ENCODE measurements at places on chromosomes 6 and 20.

DNA sequence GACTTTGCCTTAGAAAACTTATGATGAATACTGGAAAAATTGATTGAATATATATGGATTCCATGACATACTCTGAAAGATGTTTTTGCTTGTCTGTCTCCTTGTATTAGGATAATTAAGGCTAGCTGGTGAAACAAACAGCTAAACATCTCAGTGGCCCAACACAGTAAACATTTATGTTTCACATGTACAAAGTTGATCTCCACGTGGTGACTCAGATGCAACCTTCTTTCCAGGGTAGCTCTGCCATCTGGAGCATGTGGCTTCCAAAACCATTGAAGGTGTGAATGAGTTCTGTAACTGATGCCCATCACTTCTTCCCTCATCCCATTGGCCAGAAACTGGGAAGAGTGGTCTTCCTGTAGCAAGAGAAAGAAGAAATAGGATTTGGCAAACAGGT, 196.3 kb downstream of the TSHZ2 start:
- no peak for DNase-seq

DNA sequence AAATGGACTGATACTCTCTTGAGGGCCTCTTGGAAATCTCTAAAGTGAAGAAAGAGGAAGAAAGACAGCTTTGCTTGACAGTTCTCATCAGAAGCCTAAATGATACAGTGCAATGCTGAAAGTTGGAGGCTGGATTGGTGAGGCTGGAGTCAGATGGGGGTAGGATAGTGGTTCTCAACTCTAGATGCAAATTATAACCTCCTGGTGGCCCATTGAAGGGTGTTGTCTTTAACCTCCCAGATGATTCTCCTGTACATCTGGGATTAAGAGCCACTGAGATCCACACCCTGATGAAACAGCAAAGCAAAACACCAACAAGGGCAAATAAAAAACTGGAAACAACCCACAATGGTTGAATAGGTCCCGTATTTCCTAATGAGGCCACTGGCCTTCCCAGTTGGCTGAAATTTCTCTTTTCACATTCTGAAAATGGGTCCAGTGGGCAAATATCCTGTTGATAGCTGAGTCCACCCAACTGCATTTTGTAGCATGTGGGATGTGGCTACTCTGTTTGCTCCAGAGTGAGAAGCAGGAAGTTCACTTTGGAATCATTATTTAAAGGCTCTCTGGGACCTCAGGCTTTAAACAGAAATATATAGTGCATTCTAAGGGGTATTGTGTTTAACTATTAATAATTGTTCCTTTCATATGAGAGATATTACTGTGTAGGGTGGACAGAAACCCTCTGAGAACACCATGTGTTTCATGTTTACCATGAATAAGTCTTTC, 208.1 kb downstream of the SOX4 start:
- DNase-seq = no peak

- peak; percentile 3 for DNase-seq
Observed at GRCh38 chr6:127015858-127016257, 102.6 kb upstream of the RSPO3 start.

GRCh38 chr6:134589512-134589911, 271.6 kb upstream of the SGK1 start:
- peak; percentile 62 for DNase-seq

GRCh38 chr6:100775667-100776066, 105.5 kb downstream of the ASCC3 start:
- no peak for DNase-seq

DNA sequence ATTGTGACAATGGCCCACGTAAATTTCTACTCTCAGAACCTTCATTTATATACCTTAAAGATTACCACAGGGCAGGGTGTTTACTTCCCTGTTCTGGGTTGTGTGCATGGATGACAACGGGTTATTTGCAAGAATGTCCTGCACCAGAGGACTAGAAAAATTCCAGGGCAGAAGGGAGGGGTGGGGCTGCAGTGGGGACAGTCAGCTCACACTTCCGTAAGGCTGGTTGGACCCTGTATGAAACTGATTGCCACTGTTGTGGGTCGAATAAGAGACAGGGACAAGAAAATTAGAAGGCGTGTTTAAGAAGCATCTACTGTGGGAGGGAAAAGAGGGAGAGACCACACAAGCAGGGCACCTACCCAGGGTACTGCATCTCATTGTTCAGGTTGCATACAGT, 96.5 kb downstream of the SNAP25 start:
- DNase-seq = no peak

DNA sequence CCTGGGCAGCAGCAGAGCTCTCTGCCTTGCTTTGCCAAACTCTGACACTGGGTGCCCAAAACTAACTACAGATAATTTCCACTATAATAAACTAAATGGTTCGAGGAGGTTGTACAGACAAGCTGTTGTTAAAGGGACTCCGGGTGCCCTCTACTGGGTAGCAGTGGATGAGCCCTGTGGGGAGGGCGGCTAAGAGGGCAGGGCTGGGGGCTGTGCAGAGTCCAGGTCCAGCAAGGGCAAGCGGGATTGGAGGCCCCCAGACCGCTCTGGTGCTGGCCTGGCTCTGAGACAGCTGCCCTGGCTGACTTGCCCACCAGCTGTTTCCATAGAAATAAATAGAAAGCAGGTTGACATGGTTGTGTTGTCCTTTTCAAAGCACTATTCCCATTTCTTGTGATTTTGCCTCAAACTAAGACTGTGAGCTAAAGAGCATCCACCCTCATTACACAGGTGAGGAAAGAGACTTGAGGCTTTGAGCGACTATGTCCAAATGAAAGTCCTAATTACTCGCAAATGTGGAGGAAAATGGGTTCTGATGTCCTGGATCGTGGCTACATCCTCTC, 167.6 kb upstream of the CST7 start:
- DNase-seq = peak; percentile 45

- peak; percentile 51 for DNase-seq
Observed at GRCh38 chr20:5168651-5169396, 42.0 kb downstream of the CDS2 start.

DNA sequence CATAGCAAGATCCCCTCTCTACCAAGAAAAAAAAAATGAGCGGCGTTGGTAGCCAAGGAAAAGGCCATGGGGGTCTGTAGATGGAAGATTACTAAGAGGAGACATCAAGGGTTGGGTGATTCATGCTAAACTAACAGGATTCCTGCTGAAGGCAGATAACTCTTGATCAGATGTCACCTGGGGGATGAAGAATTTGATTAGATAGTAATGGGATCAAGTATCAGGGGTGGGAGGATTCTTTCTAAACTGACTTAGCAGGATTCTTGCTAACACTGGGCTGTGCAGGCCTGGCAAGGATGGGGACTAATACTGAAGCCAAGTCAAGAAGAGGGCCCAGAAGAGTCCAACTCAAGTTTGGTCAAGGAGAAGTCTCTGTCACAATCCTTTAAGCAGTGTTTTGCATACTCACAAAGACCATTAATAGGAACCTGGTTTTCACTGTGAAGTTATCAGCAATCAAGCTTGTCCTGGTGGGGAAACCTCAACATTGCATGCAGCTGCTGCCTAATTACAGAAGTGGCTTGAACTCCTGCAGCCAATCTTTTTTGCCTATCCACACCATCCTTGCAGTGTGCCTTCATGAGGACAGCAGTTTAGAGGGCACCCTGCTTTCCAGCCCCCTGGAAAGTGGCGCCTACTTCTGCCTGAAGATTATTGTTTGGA, 61.3 kb downstream of the ANKRD6 start:
- no peak for DNase-seq

- peak; percentile 41 for DNase-seq
Observed at GRCh38 chr6:8170245-8170644, 67.9 kb upstream of the EEF1E1 start.

- DNase-seq = no peak
Observed at GRCh38 chr6:163630096-163630495, 215.6 kb downstream of the QKI start.

DNA sequence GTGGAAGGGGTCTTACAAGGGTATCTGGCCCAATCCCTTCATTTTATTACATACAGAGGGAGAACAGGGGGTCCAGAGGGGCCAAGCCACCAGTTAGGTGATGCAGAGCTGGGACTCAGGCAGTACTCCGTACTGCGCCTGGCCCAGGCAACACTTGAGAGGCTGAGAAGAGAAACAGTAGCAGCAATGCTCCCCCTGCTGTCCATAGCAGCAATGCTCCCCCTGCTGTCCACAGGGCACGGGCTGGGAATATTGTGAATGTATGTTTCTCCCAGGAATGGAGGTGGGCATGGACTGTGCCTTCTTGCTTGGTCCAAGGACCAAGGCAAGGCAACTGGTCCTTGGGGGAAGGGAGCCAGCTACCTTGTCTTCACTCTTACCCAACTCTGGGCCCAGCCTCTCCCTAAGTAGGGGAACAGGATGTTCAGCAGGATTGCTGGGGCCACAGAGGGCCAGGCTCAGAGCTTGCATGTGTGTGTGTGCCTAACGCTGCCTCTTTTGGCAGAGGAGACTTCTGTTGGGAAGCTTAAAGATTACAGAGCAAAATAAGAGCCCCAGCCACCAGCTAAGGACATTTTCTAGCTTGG, 14.8 kb upstream of the FAM83C start:
- DNase-seq = peak; percentile 70

GRCh38 chr6:30806581-30807183, 62.3 kb upstream of the IER3 start:
- DNase-seq = no peak

DNA sequence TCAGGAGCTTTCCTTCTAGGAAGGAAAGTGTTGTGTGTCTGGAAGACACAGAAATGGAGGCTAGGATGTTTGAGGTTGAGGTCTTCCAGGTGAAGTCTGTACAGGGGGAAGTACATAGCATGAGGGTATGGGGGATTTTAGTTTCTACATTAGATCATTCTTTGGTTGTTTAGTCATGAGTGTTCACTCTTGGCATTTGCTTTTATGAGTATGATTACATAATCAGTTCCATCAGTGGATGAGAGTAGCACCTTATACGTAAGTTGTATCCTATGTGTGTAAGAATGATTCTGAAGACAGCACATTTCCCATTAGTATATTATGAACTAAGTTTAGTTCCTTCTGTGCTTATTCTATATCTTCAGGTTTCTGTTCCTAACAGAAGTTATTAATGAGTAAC, 1.9 kb downstream of the CDYL start:
- DNase-seq = no peak

DNA sequence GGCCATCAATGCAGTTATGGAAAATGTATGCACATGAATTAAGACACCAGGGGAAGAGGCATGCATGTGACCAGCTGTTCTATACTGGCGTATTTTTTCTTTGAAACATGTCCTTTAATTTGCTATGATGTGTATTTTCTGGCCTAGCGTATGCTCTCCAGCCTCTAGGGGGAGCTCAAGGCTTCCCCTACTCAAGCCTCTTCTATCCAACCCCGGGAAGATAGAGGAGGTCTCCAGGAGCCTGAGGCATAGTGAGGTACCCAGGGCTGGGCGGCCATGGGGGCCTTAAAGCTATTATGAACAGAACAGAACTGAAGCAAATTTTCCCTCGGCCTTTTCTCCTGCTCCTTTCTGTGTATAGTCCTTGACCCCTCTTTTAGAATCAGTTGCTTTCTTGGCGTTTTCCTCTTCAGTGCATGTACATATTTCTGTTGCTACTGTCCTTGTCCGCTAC, 528.9 kb downstream of the MAFB start:
- peak; percentile 86 for DNase-seq

- peak; percentile 43 for DNase-seq
Observed at GRCh38 chr20:25984933-25985332, 288.3 kb upstream of the ZNF337 start.

DNA sequence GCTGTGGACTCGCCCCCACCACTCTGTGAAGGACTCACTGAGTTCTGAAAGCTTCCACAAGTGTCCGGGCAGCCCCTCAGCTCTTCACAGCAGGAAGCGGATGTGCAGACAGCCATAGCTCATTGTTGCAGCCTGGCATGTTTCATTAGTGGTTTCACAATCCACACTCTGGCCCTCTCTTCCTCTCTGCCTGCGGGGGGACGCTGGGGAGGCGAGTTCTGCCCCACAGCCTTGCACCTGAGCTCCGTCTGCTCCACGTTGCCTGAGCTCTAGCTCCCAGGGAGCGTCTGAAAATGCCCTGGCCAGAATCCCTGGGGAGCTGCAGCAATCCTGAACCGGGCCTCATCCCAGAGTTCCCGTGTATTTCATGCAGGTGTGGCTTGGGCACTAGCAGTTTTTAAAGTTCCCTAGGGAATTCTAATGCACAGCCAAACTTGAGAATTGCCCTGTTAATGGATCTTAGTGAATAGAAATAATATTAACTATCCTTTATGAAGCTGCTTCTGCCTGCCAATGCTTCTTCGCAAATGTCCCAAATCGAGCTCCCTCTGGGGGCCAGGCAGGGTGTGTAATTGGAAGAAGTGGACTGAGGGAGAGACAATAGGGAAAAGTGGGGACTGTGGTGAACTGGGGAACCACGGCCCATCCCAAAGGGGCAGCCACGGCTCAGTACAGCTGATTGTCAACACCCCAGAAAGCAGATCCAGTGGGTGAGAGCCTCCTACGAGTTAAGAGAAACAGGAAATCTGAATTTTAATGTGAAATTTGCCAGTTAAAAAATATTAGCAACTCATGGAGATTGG, 51.5 kb downstream of the CTCFL start:
- DNase-seq = no peak

DNA sequence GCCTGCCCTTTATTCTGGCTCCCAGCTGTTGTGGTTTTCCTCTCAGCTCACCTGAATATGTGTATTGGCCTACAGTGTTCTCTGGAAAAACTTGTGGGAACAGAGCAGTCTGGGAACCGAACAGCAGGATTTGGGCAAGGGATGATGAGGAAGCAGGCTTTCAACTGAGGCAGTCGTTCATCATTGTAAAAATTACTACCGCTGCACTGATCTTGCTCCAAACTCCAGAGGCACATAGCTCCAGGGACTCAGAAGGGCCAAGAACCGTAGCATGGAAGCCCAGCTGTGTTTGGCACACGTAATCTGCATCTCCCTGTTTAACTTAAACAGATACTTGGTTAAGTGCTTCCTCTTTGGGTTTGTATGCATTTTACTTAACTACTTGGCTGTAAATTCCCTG, 48.3 kb upstream of the EEF1A1 start:
- no peak for DNase-seq

DNA sequence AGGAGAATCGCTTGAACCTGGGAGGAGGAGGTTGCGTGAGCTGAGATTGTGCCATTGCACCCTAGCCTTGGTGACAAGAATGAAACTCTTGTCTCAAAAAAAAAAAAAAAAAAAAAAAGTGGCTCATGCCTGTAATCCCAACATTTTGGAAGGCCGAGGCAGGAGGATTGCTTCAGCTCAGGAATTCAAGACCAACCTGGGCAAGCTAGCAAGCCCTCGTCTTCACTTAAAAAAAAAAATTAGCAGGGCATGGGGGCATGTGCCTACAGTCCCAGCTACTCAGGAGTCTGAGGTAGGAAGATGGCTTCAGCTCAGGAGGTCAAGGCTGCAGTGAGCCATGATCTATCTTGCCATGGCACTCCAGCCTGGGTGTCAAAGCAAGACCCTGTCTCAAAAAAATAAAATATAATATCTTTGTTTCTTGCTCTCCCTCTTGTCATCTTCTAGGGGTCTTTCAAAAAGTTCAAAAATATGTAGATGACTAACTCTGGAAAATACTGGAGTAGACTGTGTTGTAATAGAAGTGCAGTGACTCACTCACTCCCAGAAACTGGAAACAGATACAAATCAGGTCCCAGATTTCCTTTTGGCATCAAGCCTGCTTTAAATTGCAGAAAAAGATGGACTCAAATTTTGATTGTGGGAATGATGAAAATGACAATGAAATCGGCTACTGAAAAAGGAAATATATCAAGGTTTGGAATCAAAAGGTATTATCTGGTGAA, 2.8 kb upstream of the GINM1 start:
- DNase-seq = no peak

Measured in ELF-1 (cell line).